ENCODE measurements at places on chromosomes 12 and 14.

GRCh38 chr12:66170606-66171005 lies 810 bp upstream of the TMBIM4 start:
- DNase-seq: no peak

DNA sequence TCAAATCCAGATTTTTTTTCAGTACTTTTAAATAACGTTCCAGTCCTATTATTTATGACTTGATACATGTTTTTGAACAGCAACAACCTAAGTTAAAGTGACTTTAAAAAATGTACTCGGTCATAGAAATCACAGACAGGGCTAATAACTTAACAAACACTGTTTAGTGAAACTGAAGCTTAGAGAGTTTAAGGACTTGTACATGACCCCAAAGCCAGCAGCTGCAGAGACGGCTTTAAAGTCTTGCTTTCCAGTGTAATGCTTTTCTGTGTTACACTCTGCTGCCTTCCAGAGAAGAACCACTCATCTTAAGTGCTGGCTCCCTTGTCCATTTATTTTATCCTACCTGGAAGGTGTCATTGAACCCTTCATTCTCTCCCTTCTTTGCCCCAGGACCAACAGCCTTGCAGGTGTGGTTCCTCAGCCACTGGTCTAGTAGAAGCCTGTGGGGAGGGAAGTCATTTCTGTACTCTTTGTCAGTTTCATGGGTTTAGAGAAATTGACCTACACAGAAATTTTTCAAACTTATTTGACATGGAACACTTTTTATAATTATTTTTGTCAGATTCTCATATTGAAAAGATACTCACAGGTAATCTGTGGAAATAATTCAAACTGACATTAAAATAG lies 60.9 kb downstream of the NAV3 start:
- no peak for DNase-seq

- no peak for DNase-seq
These were observed 240.1 kb upstream of the ARHGAP5 start for GRCh38 chr14:31837031-31837430.

DNA sequence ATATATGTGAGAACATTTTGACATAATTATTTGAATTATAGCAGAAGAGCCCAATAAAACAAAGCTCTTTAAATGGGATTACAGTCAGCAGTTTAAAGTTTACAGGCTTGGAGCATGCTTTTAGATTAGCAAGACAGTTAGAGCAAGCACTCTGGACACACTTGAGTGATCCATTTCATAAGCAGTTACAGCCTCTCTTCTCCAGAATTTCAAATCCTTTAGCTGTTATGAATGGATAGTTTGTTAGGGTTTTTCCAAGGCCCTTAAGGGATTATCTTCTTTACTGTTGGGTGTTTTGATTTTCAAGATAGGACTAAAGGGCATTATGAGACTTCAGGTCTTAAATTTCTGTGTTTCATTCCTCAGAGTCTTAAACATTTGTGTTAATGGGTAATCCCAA lies 36.3 kb downstream of the BEST3 start:
- DNase-seq: no peak

- DNase-seq: no peak
These were observed 310.9 kb downstream of the ADGRD1 start for GRCh38 chr12:131264635-131265034.

DNA sequence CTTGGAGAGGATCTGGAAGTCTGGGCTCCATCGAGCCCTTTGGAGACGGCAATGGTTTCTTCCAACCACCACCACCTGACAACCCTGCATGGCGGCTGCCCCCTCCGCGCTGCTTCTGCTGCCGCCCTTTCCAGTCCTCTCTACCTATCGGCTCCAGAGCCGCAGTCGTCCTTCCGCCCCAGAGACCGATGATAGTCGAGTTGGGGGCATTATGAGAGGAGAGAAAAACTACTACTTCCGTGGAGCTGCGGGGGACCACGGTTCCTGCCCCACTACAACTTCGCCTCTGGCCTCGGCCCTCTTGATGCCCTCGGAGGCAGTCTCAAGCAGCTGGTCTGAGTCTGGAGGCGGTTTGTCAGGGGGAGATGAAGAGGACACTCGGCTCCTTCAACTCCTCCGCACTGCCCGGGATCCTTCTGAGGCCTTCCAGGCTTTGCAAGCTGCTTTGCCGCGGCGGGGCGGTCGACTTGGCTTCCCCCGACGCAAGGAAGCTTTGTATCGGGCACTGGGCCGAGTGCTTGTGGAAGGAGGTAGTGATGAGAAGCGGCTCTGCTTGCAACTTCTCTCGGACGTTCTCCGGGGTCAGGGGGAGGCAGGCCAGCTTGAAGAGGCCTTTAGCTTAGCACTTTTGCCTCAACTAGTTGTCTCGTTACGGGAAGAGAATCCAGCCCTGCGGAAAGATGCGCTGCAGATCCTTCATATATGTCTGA lies 499 bp downstream of the TOGARAM1 start:
- DNase-seq: peak; percentile 21

DNA sequence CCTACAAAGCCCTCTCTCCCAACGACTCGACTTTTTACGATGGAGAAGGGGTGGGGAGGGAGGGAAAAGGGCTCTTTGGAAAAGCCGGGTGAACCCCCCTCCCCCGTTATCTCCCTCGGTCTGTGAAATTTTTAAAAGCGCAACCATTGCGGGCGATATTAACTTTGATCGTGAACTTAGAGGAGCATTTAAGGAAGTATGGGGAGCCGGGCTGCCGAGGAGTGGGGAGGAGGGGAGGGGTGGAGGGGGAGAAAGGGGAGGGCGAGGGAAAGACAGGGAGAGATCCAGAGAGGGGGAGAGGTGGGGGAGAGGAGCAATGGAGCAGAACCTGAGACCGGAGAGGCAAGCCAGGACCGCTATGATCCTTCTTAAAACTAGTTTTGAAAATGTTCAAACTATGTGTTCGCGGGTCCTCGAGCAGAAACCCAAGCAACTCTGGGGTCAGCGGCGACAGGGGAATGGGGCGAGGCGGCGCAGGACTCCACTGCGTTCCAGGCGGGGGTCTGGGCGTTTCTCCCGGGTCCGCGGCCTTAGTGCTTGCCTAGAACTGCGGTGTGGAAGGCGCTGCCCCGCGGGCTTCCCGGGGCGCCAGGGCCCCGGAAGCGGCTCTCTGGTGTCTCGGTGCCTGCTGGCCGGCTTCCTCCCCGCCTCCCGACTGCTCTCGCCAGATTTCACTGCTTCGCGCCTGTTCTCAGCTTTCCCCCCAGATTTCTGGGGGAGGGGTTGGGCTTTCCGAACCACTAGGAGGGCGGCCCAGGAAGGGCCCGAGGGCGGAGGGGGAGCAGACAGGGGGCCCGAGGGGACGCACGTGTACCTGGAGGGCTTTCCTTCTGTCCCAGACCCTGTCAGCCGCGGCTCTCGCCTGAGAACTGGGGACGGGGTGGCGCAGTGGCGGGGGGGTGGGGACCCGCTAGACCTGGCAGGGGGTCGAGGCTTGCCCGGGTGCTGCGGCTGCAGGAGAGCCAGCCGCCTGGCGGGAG lies at the start of gene HOTAIR:
HOTAIR (minus strand) TSS at position 871 of the 980 bp plus-strand sequence.
- DNase-seq: no peak

DNA sequence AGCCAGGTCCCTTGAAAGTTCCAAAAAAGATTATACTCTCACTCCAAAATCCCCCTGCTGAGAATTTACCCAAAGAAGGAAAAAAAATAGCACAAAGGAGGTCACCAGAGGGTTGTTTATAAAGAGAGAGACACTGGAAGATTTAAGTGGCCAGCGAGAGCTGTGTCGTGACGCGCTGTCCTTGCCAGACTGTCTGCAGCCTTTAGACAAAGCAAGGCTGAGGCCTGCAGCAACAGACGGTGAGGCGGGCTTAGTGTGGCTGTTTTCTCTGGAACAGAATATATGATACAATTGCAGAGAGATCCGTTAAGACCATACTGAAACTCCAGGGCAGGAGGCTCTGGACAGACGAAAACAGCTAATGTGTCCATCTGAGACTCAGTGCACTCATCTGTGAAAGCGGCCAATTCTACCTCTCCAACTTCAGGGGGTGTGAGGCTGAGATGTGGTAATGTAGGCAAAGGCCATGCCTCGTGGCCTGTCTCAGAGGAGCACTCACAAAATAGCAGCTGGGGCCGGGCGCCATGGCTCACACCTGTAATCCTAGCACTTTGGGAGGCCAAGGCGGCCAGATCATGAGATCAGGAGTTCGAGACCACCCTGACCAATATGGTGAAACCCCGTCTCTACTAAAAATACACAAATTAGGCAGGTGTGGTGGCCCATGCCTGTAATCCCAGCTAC lies 36.2 kb downstream of the ANAPC7 start:
- DNase-seq: no peak
